ENCODE measurements at places on chromosomes 6 and 20.

DNA sequence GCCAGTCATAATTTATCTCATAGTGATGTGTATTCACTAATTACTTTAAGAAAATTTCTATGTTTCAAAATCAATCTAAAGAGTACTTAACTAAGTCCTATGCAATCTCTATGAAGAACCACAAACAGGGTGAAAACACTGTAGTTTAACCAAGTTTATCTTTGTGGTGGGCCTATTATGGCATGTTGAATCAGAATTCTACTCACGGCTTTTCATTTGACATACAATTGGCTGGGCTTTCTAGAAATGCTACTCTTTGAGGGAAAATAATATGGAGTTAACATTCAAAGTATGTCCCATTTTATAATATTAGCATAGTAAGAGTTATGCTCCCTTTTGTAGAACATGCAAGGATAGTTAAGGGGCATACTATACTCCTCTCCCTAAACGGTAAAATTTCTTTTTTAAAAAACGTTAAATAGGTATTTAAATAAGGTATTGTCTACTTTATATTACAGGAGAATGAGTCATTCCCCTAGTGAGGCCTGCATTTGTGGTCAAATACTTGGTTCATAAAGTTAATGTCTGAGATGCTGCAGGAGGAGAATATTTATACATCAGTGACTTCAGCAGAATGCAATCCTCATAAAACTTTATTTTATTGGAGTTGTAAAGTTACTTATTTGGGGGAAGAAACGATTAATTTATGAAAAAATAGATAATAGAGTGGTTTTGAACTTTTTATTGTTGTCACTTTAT lies 1.8 kb downstream of the MOXD1 start:
- no peak for DNase-seq

DNA sequence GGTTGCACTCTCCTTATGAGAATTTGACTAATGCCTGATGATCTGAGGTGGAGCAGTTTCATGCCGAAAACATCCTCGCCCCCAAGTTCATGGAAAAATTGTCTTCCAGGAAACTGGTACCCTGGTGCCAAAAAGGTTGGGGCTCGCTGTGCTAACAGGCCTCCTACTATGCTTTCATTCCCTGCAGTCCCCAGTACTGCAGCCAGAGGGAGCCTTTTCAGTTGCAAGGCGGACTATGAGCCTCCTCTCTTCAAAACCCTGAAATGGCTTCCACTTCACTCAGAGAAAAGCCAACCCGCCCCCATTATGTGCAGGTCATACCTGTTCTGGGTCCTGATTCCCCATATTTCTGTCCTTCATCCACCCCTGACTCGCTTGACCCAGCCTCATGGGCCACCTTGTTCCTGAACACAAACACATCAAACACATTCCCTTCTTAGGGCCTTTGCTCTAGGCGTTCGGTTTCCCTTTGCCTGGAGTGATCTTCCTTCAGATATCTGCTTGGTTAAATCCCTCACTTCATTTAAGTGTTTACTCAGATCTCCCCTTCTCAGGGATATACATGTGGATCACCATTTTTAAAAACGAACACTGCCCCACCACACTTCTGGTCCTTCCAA lies 173.7 kb downstream of the PHACTR1 start:
- peak; percentile 30 for DNase-seq

DNA sequence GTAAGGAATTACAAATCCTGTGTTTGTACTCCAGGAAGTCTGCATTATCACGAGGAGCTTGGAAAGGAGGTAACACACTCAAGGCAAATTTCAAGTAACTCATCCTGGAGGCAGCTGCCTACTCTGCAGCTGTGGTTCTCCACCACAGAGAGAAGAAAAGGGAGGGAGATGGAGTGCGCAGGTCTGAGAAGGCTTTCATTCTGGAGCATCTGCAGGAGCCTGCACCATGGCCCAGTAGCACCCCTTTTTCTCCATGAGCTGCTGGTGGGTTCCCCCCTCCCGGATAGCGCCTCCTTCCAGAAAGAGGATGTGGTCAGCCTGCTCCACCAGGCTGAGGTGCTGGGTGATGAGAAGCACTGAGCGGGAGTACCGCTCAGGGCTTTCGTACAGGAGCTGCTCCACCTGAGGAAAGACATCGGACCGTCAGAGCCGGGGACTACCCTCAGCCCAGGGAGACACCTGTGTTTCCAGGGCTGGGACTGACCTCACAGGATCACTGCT lies 1.6 kb upstream of the PSMB8 start:
- peak; percentile 79 for DNase-seq

DNA sequence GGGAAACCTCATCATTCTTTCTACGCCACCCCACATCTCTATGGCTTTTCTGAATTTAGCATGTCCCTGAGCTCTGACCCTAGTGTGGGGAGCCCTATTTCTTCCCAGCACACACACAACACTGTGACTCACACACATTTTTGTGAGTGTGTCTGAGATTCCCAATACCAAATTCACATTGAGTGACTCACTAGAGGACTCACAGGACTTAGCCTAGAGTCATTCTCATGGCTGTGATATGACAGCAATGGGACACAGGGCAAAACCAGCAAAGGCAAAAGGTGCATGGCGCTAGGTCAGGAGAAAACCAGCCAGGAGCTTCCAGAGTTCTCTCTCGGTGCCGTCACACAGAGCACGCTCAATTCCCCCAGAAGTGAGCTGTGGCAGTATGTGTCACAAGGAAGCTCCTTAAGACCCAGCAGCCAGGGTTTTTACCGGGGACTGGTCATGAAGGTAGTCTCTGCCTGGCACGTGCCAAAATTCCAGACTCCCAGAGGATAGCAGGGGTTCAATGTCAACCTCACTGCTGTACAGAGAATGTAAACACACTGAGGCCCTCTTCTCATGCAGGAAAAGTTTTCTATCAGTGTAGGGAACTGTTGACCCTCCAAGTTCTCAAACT lies 6.2 kb downstream of the CSTL1 start:
- DNase-seq: no peak

GRCh38 chr20:45067558-45067957 lies 33.4 kb downstream of the KCNS1 start:
- DNase-seq: no peak

DNA sequence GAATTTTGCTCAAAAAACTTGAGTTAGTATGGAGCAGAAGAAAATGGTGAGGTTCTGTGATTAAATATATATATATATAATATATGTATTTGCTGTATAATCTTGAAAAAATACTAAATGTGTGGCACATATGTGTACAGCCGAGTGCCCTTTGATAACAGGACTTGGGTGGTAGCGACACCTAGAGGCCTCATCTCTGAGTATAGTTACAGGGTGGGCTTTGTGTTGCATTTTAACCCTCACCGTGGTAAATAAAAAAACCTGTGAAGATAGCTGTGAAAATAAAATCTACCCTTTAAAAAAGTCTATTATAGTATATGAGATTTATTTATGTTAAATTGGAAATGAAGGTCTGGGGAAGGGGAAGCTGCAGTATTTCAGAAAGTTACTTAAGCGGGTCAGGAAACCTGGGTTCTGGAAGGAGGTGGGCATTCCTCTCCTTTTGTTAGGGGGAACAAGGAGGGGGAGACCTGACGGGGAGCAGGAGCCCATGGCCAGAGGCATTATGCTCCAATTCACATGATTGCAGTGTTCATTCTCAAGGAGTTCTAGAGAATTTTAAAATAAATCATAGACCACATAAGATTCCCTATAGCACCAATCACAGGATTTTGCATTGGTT lies 82.7 kb downstream of the SH3BGRL2 start:
- peak; percentile 38 for DNase-seq

DNA sequence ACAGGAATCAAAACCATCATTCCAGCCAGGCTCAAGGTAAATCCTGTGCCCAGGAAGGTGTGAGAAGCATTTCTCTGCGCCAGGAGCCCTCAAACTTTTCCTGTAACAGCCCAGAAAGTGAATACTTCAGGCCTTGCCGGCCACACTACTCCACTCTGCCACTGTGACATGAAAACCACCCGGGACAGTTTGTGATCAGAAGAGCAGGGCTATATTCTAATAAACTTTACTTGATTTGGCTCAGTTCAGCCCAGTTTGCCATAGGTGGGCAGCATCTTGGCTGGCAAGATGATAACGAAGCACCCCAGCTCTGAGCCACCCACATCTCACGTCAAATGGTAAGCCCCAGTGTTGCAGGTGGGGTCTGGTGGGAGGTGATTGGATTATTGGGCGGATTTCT lies 249.4 kb downstream of the DLL1 start:
- DNase-seq: no peak

GRCh38 chr6:113954653-113955052 lies 16.3 kb downstream of the HDAC2 start:
- DNase-seq: no peak

- peak; percentile 29 for DNase-seq
Observed at GRCh38 chr6:37354526-37355384, 972 bp downstream of the RNF8 start.

DNA sequence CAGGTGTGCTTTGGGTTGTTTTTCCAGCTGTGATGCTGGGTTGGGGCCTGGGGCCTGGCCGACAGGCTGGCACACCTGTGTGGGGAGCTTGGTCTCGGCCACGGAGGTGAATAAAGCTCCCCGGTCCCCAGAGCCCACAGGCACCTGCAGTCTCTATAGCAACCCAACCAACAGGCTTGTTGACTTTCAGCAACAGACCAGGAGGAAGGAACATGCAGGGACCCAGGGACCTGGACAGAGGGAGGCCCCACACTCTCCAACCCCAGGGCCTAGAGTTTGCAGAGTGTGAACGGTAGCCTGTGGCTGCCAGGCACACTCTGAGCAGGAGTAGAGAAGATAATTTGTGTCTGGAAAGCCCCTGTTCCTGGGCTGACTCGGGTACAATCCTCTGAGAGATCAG lies 14.6 kb upstream of the SYNJ2 start:
- DNase-seq: no peak

DNA sequence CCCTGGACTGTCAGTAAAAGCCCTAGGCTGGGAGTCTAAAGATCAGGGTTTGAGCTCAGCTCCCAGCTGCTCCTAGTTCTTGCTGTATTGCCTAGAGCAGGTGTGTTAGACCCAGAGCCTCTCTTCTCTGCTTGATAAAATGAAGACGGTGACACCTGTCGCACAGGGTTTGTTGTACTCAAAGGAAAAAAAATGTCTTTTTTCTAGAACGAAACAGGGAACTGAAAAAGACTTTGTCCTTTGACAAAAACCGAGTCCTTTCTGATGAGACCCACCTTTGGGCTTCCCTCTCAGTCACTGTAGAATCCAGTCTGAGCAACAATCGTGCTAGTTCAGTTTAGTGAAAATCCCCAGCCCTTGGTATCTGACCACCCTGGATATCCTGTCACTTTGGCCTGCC lies 102.1 kb upstream of the LAMP5 start:
- DNase-seq: no peak

GRCh38 chr20:41081276-41081814 lies 52.7 kb downstream of the TOP1 start:
- peak; percentile 20 for DNase-seq

DNA sequence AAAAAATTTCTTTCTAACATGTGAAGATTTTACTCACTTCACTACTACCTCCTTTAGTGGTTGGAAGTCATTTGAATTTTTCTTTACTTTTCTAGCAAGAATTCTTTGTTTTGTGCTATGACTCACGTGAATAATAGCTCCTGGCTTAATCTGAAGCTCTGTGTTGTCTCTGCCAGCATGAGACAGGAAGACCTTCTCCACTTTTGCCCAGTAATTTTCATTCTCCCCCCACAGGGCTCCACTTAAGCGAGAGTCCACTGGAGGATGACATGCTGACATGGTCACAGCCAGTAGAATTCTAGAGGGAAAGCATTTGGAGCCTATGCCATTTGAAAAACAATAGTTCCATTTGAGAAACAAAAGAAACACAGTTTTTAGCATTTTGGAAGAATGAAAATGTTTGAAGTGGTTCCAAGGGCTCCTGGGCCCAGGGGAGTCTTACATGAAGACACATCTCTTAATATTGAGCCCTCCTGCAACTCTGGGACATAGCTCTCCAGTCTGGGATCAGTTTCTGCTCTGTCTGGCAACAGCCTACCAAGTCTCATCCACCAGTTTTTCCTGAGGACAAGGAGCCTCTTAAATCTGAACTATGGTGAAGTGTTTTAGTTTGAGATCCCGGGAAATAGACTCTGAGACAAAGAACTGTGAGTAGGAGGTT lies 231.4 kb downstream of the PAX1 start:
- DNase-seq: no peak

All from DND-41 (cell line).